Stimulated activated CD4-positive, alpha-beta T cell treated with anti-CD3 and anti-CD28 coated beads, Interleukin-15, amount 100 ng/mL, for 1 hour (primary cell): ENCODE measurements at places on chromosomes 1 and 21.
A peak's percentile ranks its signal among the peaks of the same experiment; 100 is the strongest.

GRCh38 chr21:29637134-29637533 lies 302.7 kb downstream of the GRIK1 start:
- DNase-seq = no peak

GRCh38 chr1:212686069-212686468 lies 13.6 kb downstream of the BATF3 start:
- no peak for DNase-seq

GRCh38 chr1:5727871-5728643 lies 264.2 kb downstream of the NPHP4 start:
- DNase-seq = no peak

GRCh38 chr1:228287541-228288425 lies 79.9 kb downstream of the OBSCN start:
- no peak for DNase-seq

GRCh38 chr1:21579791-21580190 lies 70.6 kb downstream of the ALPL start:
- DNase-seq = no peak

GRCh38 chr1:211369640-211370039 lies 43.0 kb downstream of the TRAF5 start:
- DNase-seq = no peak

- DNase-seq = no peak
Measured at GRCh38 chr1:11362547-11363021, 89.6 kb downstream of the UBIAD1 start.

DNA sequence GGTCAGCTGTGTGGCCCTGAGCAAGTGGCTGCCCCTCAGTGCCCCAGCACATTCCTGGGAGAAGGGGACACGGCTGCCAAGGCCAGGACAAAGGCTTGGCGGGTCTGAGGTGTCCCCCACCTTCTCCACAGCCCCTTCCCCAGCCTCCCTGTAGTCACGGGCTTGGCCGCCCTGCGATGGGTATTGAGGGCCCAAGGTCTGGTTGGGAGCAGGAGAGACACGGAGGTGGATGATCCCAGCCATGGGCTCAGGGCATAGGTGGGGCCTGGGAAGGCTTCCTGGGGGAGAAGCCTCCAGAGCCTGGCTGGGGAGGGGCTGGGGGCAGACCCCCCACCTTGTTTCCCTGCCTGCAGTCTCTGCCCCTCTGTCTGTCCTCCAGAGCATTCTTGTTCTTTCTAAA lies 27.0 kb downstream of the TTC39A start:
- no peak for DNase-seq

GRCh38 chr1:160325252-160325651 lies 17.8 kb downstream of the COPA start:
- no peak for DNase-seq

DNA sequence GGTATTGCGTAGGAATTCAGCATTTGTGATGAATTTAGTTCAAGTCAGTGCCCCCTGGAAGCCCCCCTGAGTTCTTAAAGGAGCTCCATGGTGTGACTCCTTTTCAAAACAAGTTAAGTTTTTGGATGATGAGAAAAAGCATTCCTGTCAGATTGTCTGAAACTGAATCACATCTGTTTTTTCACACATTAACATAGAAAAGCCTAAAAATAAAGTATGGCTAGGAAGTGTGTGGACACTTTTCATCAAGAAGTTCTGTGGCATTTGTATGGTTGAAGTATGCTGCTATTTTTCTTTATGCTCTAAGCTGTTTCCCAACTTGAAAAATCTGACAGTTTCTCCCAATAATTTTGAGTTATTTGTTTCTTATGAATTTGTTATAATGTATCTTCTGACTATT lies 33.7 kb downstream of the PRDM2 start:
- no peak for DNase-seq

- DNase-seq = no peak
Measured at GRCh38 chr1:228875741-228876140, 140.5 kb downstream of the RHOU start.

DNA sequence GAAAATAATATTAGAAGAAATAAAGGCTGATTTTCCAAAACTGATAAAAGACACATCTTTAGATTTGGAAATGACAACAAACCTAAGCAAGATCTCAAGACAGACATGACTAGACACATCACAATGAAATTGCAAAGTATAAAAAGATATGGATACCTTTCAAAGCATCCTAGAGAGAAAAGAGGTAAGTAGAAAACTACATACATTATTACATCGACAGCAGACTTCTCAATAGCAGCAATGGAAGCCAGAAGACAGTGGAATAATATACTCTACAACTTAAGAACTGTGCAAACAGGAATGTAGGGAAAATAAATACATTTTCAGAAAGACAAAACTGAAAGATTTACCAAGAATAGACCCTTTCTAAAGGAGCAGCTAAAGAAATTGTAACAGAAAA lies 50.2 kb downstream of the DENND1B start:
- no peak for DNase-seq

DNA sequence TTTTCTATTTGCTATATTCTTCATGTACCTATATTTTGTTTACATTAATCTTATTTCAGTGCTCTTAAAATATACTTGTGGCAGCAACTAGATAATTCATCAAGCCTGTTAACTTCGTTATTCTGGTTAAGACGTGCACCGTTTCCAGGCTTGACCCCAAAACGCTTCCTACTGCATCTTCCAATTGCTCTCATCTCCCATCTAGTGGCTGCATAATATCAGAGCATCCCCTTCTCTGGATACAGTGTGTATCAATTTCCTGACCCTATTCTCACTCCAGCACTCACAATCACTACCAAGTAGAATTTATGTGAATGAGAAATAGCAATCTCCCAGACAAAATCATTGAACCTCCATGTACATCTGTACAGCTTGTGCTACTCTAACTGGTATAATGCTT lies 1280.3 kb upstream of the B3GALT2 start:
- DNase-seq = no peak

DNA sequence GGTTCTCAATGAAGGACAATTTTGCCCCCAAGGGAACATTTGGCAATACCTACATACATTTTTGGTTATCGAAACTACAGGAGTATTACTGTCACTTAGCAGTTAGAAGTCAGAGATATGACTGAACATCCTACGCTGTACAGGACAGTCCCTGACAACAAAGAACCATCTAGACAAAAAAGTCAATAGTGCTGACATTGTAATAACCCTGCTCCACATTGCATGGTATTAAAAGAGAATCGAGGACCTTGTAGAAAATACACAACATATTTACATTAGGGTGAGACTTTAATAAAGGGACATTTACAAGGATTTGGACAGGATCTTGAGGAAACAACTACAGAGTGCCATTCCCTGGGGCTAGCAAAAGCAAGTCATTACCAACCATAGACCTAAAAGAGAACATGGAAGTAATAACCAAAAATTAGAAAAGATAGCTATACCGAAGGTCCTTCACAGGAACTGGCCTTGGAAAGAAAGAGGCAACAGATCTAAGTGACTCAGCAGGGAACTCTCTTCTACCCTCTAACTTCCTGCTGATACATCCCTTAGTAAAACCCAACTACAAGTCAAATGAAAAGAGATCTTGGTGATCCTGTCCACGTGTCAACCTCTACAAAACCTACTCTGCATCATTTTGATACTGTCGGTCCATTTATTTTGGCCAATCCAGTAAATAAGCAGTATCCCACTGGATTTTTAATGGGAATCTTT lies 40.2 kb downstream of the ANGPTL3 start:
- no peak for DNase-seq

GRCh38 chr1:55257958-55258357 lies 42.8 kb upstream of the USP24 start:
- no peak for DNase-seq

- no peak for DNase-seq
Measured at GRCh38 chr1:45490121-45490625, 790 bp downstream of the TESK2 start.

GRCh38 chr1:36285443-36286101 lies 20.6 kb upstream of the SH3D21 start:
- no peak for DNase-seq

GRCh38 chr1:51818487-51818886 lies 60.0 kb downstream of the NRDC start:
- no peak for DNase-seq

- no peak for DNase-seq
Measured at GRCh38 chr1:234520908-234521817, 42.2 kb upstream of the TARBP1 start.

GRCh38 chr1:217389895-217390294 lies 241.0 kb downstream of the GPATCH2 start:
- no peak for DNase-seq

DNA sequence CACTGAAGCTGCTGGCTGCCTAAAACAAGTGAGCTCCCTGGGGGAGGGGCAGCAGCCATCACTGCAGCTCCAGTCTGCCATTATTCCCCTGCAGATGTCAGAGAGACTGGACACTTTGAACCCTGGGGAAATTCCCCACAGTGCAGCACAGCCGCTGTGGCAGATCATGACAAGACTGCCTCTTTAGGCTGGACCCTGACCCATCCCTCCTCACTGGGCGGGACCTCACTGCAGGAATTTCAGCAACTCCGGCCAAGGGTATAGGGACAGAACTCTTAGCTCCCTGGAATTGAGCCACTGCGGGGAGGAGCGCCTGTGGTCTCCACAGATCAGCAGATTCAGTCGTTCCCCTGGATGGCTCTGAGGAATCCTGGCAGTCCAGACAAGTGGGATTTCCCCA lies 964.6 kb downstream of the BRINP3 start:
- no peak for DNase-seq

GRCh38 chr1:32353886-32354570 lies 8.3 kb downstream of the FAM229A start:
- no peak for DNase-seq

DNA sequence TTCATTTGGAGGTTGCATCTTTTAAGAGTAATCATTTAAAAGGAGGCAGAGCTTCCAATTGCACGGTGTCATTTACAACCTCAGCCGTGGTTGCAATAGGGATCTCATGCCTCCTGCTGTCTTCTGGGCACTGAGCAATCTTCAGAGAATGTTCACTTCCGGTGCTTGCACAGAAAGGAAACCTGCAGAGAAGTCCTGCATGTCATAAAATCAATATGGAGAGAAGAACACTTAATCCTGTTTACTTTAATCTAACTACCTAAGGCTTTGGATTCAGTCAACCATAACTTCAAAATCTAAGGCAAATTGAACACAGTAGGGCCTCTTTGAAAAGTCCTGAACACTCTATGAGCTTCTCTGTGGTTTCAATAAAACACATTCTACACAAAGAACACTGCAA lies 11.3 kb upstream of the MAP10 start:
- no peak for DNase-seq

DNA sequence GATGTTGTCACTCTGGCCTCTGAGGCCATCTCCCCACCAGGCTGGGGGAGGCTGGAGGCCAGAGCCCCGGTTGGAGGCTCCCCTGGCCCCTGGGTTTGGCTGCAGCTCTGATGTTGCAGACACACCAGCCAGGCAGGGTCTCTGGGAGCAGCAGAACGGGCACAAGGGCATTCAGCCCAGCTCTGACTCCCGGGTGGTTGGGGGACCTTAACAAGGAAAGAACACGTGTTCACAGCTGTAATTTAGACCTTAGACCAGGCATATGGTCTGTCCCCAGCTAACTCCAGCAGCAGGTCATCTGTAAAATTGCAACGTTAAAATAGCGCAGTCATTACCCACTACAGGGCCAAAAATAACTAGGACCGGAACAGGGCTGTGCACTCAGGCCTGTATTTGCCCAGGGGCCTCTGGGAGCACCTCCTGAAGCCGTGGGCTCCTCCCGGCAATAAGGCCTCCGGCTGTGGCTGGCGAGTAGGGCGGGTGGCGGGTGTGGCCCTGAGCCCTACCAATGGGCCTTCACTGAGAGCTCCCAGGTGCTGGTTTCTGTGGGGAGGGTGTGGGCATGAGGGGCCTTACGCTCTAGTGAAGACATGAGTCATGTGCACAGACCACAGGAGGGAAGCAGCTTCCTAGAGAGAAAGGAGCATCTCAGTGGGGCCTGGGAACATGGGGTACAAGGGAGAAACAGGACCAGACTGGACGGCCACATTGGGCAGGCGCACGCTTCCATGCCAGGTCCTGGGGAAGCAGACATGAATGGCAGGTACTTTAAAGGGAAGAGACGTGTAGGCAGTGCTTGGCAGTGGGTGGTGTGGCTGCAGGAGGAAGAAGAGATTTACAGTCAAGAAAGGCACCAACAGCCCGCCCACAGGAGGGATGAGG lies 6.1 kb downstream of the LDLRAP1 start:
- DNase-seq = peak; percentile 63

GRCh38 chr1:77632216-77632615 lies 50.2 kb downstream of the ZZZ3 start:
- DNase-seq = no peak

GRCh38 chr1:113784104-113784779 lies 25.0 kb upstream of the PHTF1 start:
- DNase-seq = no peak

DNA sequence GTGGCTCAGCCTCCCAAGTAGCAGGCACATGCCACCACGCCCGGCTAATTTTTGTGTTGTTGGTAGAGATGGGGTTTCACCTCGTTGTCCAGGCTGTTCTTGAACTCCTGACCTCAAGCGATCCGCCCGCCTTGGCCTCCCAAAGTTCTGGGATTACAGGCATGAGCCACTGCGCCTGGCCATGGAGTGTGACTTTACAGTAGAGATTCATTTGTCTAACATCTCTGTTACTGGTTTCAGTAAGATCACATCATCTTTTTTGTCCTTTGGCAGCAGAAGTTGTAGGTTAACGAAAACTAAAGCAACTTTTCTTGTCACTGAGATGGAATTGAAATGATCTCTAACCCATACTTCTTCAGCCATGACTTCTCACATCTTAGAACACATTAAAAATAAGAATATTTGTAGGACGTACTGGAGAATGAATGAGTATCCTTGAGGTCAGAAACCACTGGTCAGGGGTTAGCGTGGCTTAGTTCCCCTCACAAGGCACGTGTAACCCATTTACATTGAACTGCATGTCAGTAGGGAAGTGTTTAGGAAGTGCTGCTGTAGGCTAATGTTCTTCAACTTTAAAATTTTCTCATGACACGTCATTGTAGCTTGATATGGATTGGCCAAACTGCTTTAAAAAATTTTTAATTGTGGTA lies 75.9 kb downstream of the CAMTA1 start:
- no peak for DNase-seq

GRCh38 chr1:20308569-20308968 lies 17.9 kb downstream of the VWA5B1 start:
- no peak for DNase-seq

DNA sequence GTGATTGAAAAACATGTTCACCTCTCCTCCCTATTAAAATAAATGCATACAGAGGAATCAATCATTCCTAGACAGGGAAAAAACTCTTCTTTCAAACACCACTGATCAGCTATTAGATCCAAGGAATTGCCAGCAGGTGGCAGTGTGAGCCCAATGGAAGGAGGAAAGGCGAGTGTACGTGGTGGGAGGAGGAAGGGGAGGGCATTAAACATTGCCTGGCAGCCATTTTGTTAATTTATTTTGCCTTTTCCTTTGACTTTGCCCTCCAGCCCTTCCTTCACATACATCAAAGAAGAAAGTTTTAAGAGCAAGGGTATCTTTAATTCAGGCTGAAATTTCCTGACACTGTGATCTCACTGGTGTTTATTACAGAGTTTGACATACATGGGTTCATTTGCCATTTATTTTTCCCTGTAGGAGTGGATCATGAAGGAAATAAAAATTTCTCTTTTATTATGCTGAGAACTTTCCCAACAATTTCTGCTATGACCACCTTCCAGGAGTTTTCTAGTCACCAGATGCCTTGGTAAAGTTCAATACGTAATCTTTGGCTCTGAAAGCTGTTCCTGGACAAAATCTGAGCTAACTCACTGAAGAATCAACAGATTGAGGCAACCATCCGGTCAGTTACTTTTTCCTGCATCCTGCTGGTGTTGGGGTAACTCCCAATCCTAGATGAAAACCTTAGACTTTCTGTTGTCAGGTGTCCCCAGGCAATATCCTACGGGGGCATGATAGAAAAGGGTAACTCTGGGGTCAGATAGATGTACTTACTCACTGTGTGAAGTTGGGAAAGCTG lies 1.9 kb upstream of the GNAI3 start:
- DNase-seq = peak; percentile 70
